Epithelial cell of prostate (primary cell): ENCODE measurements at places on chromosomes 1 and 21.

GRCh38 chr1:240366636-240367035, 245.3 kb downstream of the GREM2 start:
- DNase-seq: no peak

- DNase-seq: no peak
Observed at GRCh38 chr1:11294951-11295350, 22.0 kb downstream of the UBIAD1 start.

DNA sequence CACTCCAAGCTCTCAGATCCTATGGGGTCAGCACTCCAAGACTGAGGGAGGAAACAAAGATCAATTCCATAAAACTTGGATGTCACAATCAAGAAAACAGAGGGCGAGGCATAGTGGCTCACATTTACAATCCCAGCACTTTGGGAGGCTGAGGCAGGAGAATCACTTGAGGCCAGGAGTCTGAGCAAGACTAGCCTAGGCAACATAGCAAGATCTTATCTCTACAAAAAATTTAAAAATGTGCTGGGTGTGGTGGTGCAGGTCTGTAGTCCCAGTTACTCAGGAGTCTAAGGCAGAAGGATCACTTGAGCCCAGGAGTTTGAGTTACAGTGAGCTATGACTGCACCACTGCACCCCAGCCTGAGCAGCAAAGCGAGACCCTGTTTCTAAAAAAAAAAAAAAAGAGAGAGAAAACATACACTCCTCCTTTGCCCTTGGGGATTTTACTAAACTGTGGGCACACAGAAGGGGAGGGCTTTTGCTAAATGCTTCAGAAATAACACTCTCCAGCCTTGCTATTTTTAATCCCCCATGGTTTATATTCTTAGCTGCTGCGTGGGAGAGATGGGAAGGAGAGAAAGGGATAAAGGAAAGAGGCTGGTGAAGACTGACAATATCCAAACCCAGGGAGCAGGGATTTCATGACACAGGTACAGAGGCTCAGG, 18.1 kb downstream of the ARHGEF2 start:
- no peak for DNase-seq

DNA sequence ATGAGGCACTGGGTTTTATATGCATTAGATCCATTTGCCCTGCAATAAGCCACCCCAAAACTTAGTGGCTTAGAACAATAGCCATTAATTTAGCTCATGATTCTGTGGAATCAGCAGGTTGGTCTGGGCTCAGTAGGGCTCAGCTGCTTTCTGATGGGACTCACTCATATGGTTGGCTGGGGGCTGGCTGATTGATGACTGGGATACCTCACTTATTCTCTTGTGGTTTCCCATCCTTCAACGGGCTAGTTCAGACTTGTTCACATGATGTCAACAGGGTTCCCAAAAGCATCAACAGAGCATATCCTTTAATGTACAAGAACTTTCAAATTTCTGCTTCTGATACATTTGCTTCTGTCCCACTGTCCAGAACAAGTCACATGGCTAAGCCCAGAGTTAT, 43.2 kb downstream of the DNM3 start:
- peak; percentile 41 for DNase-seq

DNA sequence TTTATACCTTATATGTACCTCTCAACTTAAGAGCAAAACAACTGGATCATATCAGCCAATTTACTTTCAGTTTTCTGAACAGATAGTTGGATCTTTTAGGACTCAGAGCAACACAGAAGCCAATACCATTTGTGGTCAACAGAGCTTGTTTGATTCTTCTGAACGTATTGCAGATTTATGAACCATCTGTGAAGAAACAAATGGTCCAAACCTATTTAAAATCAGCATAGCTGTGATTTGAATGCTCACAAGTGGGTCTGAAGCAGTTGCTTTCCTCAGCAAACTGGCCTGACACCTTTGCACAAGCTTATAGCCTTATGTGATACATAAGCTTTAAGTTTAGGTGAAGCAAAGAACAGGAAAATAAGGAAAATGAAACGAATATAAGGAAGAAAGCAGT, 147.6 kb downstream of the LRRIQ3 start:
- DNase-seq: no peak

DNA sequence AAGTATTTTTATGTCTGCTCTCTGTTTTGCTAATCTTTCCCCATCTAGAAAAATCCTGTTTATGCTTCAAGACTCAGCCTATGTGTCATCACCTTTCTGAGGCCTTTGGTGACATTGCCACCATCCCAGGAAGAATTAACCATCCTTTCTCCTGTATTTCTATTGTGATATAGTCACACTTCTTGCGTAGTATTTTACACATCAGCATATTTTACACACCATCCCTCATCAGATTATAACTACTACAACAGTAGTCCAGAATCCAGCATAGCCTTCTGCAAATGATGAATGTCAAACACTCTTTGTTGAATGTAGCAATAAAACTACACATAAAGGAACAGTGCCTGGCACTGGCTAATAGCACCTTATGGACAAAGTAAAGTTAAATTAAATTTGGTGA, 275.3 kb upstream of the C1orf87 start:
- DNase-seq: no peak

- DNase-seq: no peak
Observed at GRCh38 chr1:240070188-240070587, 21.5 kb upstream of the FMN2 start.

GRCh38 chr1:44620072-44620471, 54.2 kb downstream of the TMEM53 start:
- no peak for DNase-seq

DNA sequence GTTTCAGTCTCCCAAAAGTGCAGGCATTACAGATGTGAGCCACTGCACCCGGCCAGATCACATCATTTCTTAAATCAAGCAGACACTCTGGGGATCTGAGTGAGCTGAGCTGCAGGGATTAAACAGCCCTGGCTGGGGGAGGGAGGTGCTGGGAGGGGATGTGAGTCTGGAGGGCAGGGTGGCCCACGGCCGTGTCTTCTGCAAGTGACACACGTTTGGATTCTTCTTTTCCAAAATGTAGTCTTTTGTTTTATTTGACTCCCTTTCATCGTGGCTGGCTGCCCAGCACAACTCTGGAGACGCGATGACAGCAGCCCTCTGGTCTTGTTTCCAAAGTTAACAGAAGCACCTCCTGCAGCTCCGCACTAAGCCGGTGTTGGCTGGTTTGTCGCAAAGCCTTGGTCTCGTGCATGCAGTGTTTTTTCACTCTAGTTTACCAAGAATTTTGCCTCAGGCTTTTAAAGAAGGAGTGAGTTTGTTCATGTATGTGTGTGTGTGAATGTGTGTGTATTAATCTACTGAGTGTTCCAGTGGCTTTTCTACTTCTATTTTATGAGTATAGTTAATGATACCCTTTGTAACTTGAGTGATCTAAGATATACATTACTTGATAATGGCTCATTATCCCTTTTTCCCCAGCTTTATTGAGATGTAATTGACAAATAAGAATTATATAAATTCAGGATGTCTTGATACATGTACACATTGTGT, 2.8 kb upstream of the KRTAP10-5 start:
- DNase-seq: no peak

DNA sequence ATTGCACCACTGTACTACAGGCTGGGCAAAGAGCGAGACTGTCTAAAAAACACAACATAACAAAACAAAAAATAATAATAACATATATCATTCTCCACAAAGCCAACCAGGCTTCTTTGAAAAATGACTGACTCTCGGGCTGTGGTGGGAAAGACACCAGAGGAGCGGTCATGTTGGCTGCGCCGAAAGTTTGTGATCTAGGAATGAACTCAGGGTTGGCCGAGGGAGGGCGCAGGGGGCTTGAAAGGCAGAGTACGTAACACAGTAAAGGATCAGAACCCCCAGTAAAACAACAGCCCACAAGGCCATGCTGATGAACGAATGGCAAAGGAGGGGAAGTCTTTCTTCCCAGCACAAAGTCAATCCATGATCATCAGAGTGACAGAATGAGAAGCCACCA, 4.7 kb downstream of the SLC35E2B start:
- DNase-seq: no peak

DNA sequence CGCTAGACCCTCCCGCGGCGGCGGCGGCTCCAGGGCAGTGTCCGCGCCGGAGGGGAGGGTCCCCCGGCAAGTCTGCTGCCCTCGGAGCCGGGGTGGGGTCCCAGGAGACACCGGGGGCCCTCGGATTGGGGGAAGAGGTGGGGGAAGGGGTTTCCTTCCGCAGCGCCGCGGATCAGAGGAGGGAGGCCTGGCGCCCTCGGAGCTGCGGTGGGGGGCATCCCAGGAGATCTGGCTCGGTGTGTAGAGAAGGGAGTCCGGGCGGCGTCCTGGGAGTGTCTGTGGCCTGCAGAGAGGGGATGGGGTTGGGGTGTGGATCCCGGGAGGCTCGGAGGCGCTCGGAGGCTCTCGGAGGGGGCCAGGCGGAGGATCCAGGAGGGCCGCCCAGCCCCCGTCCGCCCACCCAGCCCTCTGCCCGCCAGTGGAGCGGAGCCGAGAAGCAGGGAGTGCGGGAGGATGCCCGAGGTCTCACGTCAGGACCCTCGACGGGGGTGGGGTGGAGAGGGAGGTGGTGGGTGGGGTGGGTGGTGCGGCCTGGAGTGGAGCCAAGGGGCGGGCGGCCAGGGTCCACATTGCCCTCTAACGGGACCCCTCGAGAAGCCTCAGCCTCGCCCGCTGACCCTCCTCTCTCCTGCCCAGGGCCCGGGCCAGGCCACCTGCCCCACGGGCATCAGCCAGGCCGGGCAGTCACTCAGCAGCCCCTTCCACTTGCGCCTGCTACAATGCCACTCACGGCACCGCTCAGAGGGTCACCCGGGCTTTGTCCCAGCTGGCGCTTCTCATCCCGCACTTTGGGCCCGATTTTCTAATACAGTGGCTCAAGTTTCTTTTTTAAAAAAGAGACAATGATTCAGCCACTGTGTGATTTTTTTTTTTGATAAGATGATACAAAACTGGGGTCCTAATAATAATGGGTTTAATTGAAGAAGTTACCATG, 60.2 kb upstream of the ARHGEF16 start:
- DNase-seq: no peak

- no peak for DNase-seq
Observed at GRCh38 chr1:230994860-230995259, 16.0 kb downstream of the ARV1 start.

- no peak for DNase-seq
Observed at GRCh38 chr21:44728716-44729115, 17.3 kb upstream of the TSPEAR start.

GRCh38 chr1:3858231-3858981, 1.1 kb downstream of the DFFB start:
- no peak for DNase-seq

DNA sequence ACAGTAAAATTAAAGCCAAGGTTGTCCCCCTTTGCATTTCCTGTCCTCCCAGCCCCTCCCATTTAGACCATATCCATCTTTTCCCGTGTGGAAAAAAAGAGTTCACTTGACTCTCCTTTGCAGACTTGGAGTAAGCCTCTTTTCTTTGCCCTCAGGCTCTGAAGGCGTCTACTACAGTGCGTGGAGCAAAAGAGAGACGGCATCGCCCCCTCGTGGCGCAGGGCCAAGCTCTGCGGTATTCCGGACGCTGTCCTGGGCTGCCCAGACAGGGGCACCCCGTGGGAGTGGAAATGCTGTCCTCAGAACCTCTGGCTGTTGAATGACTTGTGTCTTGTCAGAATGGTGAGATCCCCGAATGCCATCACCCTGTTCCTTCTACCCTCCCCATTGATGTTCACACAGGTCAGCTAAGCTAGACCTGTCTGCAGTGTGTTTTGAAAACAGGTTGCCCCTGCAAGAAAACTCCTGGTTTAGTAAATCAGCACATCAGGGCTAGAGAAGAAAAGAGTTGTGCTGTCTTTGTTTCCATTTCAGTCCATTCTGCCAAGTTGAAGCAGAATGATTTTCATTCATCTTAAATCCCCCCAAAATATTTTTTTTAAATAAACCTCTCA, 12.3 kb upstream of the GJA8 start:
- DNase-seq: peak; percentile 6

DNA sequence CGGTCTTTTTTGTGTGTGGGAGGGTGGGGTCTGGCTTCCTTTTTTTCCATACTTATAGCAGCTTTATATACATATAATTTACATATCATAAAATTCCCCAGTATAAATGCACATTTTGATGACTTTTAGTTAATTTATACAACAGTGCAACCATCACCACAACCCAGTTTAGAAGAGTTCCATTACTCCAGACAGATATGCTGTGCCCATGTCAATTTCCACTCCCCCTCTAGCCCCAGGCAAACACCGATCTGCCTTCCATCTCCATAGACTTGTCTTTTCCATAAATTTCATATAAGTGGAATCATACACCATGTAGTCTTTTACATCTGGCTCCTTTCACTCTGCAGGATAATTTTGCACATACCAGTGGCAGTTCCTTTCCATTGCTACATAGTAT, 139.2 kb upstream of the SYT6 start:
- DNase-seq: no peak

- DNase-seq: no peak
Observed at GRCh38 chr1:236141447-236142252, 689 bp upstream of the GPR137B start.

DNA sequence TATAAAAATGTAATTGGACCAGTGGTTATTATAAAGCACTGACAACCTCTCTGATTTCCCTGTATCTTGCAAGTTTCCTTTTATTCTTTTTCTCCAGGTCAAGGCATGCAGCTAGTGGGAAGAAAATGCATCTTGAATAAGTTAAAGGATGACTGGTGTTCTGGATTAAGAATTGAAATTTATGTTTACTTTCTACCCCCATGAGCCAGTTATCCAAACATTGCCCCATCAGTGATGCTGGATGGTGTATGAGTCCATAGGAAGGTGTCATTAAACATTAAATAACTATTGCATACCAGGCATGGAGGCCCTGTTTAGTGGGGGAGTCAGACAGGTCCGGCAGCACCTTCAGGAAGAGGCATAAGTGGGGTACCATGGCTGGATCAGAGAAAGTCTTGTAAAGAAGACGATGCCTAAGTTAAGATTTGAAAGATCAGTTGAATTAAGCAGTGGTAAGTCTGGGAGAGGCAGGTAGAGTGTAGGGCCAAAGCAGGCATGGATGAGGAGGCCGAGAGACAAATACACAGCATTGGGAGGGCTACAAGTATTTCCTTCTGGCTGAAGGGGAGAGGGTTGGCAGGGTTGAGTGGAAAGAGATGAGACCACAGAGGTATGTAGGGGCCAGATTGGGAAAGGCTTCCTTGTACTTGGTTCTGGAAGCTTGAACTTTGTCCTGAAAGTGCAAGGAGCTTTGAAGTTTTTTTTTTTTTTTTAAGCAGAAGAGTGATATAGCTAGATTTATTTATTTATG, 5.7 kb downstream of the SZRD1 start:
- no peak for DNase-seq

DNA sequence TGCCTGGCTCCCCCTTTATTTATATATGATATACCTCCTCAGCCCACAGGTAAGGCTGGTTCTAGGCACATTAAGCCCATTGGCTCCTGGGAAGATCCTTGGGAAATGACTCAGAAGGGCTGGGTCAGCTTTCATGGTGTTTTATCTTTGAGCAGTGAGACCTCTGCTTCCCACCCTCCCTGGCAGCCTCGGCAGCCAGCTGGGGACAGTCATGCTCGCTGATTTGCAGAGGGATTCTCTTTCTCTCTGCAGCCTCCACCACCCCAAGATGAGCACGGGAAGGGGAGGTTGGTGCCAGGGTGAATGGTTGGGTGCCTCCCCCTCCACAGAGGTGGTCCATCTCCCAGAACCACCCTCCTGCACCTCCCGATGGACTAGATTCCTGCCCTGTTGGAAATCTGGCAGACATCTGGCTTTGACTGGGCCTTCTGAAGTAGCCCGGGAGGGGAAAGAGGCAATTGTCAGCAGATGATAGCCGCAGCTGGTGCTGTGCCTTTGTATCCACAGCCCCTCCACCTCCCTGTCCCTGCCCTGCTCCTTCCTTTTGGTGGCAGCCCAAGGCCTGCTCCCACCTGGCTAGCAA, 24.6 kb downstream of the IER5 start:
- peak; percentile 73 for DNase-seq

GRCh38 chr1:234925440-234926263, 203.0 kb downstream of the TOMM20 start:
- DNase-seq: peak; percentile 99
